ENCODE measurements at places on chromosomes 11 and 22. TPM values are rescaled to one million over a fixed set of nuclear protein-coding genes. Genes with fewer than 3 reads are reported as not detected.

The RBMXL2 gene
- not detected for total RNA-seq

GRCh38 chr22:20204806-20205205 lies 54.0 kb upstream of the CCDC188 start:
- H3K27ac ChIP-seq: no peak overlapping the region
- DNase-seq: no peak
- no peak overlapping the region for H3K4me3 ChIP-seq

- no peaks in the 10 kb centered on the region for H3K4me1 ChIP-seq
- H3K27ac ChIP-seq: no peak overlapping the region
- no peak overlapping the region for H3K4me3 ChIP-seq
- H3K27me3 ChIP-seq: no peaks in the 10 kb centered on the region
Observed at GRCh38 chr11:21865541-21865940, 327.3 kb upstream of the ANO5 start.

The FAM180B gene
- not detected for total RNA-seq

- no peak overlapping the region for H3K4me3 ChIP-seq
- no peak overlapping the region for H3K27ac ChIP-seq
Observed at GRCh38 chr11:27611947-27612455, 88.3 kb downstream of the BDNF start.

DNA sequence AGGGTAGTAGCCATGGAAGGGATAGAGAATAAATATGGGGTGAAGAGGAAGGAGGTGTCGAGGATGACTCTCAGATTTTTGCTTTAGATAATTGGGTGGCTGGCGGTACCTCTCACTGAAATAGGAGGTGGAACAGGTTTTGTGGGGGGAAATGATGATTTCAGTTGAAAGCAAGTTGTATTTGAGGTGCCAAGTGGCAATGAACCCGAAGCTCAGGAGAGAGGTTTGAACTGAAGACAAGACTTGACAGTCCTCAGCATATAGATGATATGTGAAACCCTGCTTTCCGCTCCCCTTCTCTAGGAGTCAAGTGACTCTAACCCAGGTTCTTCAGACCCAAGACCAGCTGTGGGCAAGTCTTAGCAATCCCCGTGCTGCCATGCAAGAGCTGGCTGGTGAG lies 33.7 kb downstream of the RRP8 start:
- no peaks in the 10 kb centered on the region for H3K27me3 ChIP-seq
- H3K4me3 ChIP-seq: no peak overlapping the region
- no peak for DNase-seq
- H3K27ac ChIP-seq: no peak overlapping the region
- H3K4me1 ChIP-seq: no peaks in the 10 kb centered on the region
- H3K36me3 ChIP-seq: no peaks in the 10 kb centered on the region

The MAP6 gene
- not detected for total RNA-seq

GRCh38 chr11:71263386-71263785 lies 11.0 kb upstream of the SHANK2 start:
- H3K36me3 ChIP-seq: no peaks in the 10 kb centered on the region
- peak; percentile 11 for DNase-seq
- no peak overlapping the region for H3K4me3 ChIP-seq
- no peaks in the 10 kb centered on the region for H3K4me1 ChIP-seq
- H3K27ac ChIP-seq: no peak overlapping the region

The MYEOV gene
- total RNA-seq: 232 TPM

The PISD gene
- total RNA-seq: 46.8 TPM

GRCh38 chr22:30206944-30207343 lies 39.6 kb downstream of the LIF start:
- peak; percentile 87 for DNase-seq
- no peaks in the 10 kb centered on the region for H3K27me3 ChIP-seq
- peak overlapping the region; percentile 98 for H3K27ac ChIP-seq
- peaks cover 97% of the 10 kb centered on the region for H3K4me1 ChIP-seq
- no peaks in the 10 kb centered on the region for H3K36me3 ChIP-seq

- H3K27me3 ChIP-seq: no peaks in the 10 kb centered on the region
- H3K4me3 ChIP-seq: no peak overlapping the region
- no peak for DNase-seq
- no peaks in the 10 kb centered on the region for H3K36me3 ChIP-seq
Observed at GRCh38 chr11:12642040-12642439, 32.2 kb upstream of the TEAD1 start.

The MEI1 gene
- 0.55 TPM for total RNA-seq

The SCGB1A1 gene
- not detected for total RNA-seq

DNA sequence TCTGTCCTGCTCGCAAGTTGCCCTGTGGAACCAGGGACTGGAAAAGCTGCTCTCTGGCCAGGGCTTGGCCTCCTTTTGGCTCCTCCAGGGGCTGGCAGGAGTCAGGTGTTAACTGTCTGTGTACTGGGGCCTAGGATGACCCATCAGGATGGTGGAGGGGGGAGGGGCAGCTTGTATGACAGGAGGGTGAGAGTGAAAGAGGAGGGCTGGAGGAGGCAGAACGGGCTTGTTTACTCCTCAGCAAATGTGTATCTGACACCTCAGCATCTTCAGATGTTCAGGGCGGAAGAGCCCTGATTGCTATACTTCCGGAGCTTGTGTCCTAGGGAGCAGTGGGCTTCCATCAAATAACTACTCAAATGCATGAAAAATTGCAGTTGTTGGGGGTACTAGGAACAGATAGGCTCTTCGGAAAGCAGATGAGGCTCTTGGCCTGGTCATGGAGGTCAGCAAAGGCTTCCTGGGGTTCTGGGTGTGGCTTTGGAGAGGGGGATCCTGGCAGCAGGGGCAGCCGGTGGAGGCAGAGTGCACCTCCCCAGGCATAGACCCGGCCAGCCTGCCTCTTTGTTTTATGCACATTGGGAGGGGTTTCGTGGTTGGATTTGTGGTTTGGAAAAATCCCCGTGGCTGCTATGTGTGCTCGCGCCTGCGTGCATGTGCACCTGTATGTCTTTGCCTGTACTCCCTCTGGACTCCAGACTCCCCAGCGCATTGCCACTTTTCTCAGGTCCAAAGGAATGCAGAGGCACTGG lies 31.2 kb downstream of the CD82 start:
- H3K36me3 ChIP-seq: no peaks in the 10 kb centered on the region
- H3K27ac ChIP-seq: no peak overlapping the region
- no peak overlapping the region for H3K4me3 ChIP-seq

DNA sequence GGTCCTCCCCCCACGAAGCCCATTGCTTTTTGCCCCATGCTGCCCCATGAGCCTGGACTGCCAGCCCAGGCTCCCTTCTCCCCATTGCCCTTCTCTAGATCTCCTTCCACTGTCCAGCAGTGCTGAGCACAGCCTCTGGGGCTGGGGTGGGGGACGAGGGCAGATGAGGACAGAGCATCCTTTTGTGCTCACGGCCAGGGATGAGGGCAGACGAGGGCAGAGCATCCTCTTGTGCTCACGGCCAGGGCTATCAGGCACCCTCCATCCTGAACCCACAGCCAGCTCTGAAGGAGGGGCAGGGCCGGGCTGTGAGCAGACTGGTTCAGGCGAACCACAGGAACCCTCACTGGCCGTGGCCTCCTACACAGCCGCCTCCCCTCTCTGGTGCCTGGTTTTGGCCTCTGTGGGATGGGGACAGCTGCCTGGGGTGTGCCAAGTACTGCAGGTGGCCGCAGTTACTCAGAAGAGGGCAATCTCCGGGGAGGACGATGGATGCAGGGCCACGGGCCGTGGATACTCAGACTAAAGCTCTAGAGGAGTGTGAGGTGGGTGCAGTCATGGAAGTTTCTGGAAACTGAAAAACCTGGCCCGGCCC lies 1258.8 kb downstream of the BRD1 start:
- no peaks in the 10 kb centered on the region for H3K4me1 ChIP-seq
- H3K27ac ChIP-seq: no peak overlapping the region
- no peak overlapping the region for H3K4me3 ChIP-seq
- no peaks in the 10 kb centered on the region for H3K36me3 ChIP-seq
- no peak for DNase-seq

DNA sequence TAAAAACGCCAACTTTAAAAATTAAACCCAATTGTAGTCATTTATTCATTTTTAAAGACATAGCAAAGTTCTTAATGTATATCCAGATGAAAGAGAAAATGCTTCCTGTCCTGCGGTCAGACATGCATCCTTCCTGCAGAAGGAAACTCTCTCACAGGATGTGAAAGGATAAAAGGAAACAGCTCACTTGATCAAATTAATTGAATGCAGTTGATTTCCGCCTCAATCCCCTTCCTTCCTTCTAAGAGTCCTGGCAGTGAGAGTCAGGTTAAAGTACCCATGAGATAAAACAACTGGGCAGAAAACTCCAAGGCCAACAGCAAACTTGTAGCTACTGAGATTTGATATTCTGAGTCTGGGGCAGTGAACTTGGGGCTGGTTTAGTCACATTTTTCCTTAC lies 38.5 kb downstream of the CWC15 start:
- H3K4me3 ChIP-seq: no peak overlapping the region
- no peaks in the 10 kb centered on the region for H3K36me3 ChIP-seq
- no peak for DNase-seq
- H3K27ac ChIP-seq: no peak overlapping the region
- no peaks in the 10 kb centered on the region for H3K27me3 ChIP-seq
- H3K4me1 ChIP-seq: no peaks in the 10 kb centered on the region

- no peaks in the 10 kb centered on the region for H3K4me1 ChIP-seq
- H3K27me3 ChIP-seq: no peaks in the 10 kb centered on the region
- DNase-seq: no peak
- H3K36me3 ChIP-seq: no peaks in the 10 kb centered on the region
Observed at GRCh38 chr11:84430661-84431060, 1144.5 kb upstream of the CCDC90B start.

- no peak for DNase-seq
- H3K4me3 ChIP-seq: no peak overlapping the region
- no peak overlapping the region for H3K27ac ChIP-seq
- no peaks in the 10 kb centered on the region for H3K27me3 ChIP-seq
Observed at GRCh38 chr11:64364435-64364834, 5.5 kb downstream of the RPS6KA4 start.

GRCh38 chr11:28547321-28547741 lies 439.1 kb downstream of the METTL15 start:
- no peak for DNase-seq
- H3K27me3 ChIP-seq: no peaks in the 10 kb centered on the region
- H3K4me3 ChIP-seq: no peak overlapping the region
- H3K36me3 ChIP-seq: no peaks in the 10 kb centered on the region
- H3K27ac ChIP-seq: no peak overlapping the region
- H3K4me1 ChIP-seq: no peaks in the 10 kb centered on the region

DNA sequence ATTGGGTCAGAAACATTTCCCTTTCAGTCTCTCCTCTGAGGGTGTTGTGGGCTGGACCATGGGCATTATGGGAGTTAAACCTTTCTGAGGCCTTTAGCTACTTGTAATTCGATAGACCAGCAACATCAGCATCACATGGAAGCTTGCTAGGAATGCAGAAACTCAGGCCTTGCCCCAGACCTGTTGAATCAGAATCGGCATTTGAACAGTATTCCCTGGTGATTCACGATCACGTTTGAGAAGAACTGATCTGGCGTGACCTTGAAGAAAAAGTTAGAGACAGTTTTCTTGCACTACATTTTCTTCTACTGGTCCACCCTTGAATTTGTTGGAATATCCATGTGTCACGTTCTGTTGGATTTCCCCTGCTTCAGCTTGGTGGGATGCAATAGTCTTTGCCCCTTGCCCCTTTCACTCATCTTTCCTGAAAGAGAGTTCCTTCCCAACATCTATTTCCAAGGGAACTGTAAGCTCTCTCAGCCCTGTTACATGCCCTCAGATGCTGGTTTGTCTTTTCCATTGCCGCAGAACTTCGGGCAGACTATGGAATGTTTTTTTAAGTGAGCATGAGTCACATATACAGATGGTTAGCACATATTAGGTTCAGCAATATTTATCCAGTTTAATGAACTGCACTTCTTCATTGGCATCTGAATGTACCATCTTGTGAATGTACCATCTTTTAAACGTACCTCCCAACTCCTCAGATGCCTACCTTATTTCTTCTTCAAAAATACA lies 23.9 kb downstream of the EHF start:
- peaks cover 72% of the 10 kb centered on the region for H3K36me3 ChIP-seq
- no peak for DNase-seq
- H3K4me3 ChIP-seq: no peak overlapping the region
- H3K27me3 ChIP-seq: no peaks in the 10 kb centered on the region
- peak overlapping the region; percentile 84 for H3K27ac ChIP-seq

GRCh38 chr11:104529213-104529612 lies 365.3 kb upstream of the PDGFD start:
- no peak overlapping the region for H3K4me3 ChIP-seq
- no peaks in the 10 kb centered on the region for H3K27me3 ChIP-seq
- H3K36me3 ChIP-seq: no peaks in the 10 kb centered on the region

- H3K4me1 ChIP-seq: no peaks in the 10 kb centered on the region
- H3K36me3 ChIP-seq: no peaks in the 10 kb centered on the region
- no peak overlapping the region for H3K4me3 ChIP-seq
- H3K27me3 ChIP-seq: peaks cover 81% of the 10 kb centered on the region
- DNase-seq: no peak
Observed at GRCh38 chr11:119880143-119880542, 151.1 kb upstream of the NECTIN1 start.

- H3K36me3 ChIP-seq: no peaks in the 10 kb centered on the region
- H3K4me1 ChIP-seq: peaks cover 20% of the 10 kb centered on the region
- peak; percentile 66 for DNase-seq
- peak overlapping the region; percentile 45 for H3K27ac ChIP-seq
- no peaks in the 10 kb centered on the region for H3K27me3 ChIP-seq
- H3K4me3 ChIP-seq: peak overlapping the region; percentile 88
Observed at GRCh38 chr22:43152357-43153071, 1.2 kb downstream of the TSPO start.

- H3K4me3 ChIP-seq: no peak overlapping the region
- no peaks in the 10 kb centered on the region for H3K4me1 ChIP-seq
- no peaks in the 10 kb centered on the region for H3K27me3 ChIP-seq
Observed at GRCh38 chr11:102187416-102188151, 77.3 kb downstream of the YAP1 start.

The BIRC3 gene
- total RNA-seq: 4.8 TPM

The PRODH gene
- total RNA-seq: 4.3 TPM

GRCh38 chr22:39170825-39171622 lies 18.5 kb upstream of the CBX7 start:
- no peak overlapping the region for H3K27ac ChIP-seq
- H3K4me1 ChIP-seq: peaks cover 50% of the 10 kb centered on the region
- H3K36me3 ChIP-seq: no peaks in the 10 kb centered on the region
- no peak overlapping the region for H3K4me3 ChIP-seq

The MYOD1 gene
- not detected for total RNA-seq

The VSIG2 gene
- 13.6 TPM for total RNA-seq

The HSPB2 gene
- total RNA-seq: 0.80 TPM

DNA sequence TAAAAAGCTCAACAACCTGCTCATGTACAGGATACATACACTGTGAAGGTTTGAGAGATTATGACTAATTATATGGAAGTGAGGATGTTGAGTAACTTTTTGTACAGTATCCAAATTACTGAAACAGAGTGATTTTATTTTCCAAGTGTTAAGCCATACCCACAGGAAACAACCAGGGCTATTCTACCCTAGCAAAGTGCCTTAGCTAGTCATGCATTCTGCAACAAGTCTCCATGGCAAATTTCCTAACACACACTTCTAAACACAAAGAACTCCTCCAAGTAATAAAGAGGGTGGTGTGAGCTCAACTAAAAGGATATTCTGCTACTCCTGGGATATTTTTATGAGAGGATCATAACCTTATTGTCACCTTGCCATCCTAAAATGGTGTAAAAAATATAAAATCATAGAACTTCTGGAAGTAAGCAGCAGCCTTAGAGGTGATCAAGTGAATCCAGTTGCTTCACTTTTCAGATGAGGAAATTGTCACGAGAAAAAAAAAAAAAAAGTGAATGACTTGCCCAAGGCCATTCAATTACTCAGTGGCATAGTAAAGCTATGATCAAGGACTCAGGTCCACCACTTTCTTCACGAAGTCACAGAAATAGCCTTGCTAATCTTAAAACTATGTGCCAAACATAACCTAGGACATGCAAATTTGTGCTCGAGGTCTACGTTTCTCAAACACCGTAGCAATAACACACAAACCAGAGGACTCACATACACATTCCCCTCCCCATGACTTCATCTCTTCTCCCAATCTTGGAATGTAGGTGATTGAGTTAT lies 4.2 kb downstream of the LGR4 start:
- peak overlapping the region; percentile 94 for H3K27ac ChIP-seq
- DNase-seq: peak; percentile 98
- no peaks in the 10 kb centered on the region for H3K36me3 ChIP-seq
- H3K27me3 ChIP-seq: no peaks in the 10 kb centered on the region
- H3K4me3 ChIP-seq: peak overlapping the region; percentile 92

The OR52I2 gene
- total RNA-seq: not detected

Measured in PC-9 (cell line).